Bronchus fibroblast of lung (primary cell): ENCODE measurements at places on chromosomes 11 and 22. TPM values are rescaled to one million over a fixed set of nuclear protein-coding genes. Genes with fewer than 3 reads are reported as not detected.

IL17REL gene
- total RNA-seq, result not detected in 2 replicates

CDC45 gene
- 45.9 and 47.9 TPM in 2 replicates for total RNA-seq

RIMBP3B gene
- total RNA-seq, result 0.30 TPM in 1 of 2 replicates, not detected in the other

SAA2 gene
- not detected in 2 replicates for total RNA-seq

IL18 gene
- 0.34 and 0.59 TPM in 2 replicates for total RNA-seq

RIMBP3C gene
- 0.15 and 0.17 TPM in 2 replicates for total RNA-seq

OR10A2 gene
- total RNA-seq, result not detected in 2 replicates

KRTAP5-1 gene
- total RNA-seq, result not detected in 2 replicates

CD3E gene
- total RNA-seq, result not detected in 2 replicates

APOL4 gene
- not detected in 2 replicates for total RNA-seq

C11orf98 gene
- total RNA-seq, result 128 and 158 TPM in 2 replicates

ACTN3 gene
- not detected in 2 replicates for total RNA-seq

ABCC8 gene
- not detected in 2 replicates for total RNA-seq
